Activated CD4-positive, alpha-beta T cell treated with anti-CD3 and anti-CD28 coated beads, Interleukin-2, amount 50 U/mL, for 16 hours (primary cell): ENCODE measurements at places on chromosomes 16 and 17.

DNA sequence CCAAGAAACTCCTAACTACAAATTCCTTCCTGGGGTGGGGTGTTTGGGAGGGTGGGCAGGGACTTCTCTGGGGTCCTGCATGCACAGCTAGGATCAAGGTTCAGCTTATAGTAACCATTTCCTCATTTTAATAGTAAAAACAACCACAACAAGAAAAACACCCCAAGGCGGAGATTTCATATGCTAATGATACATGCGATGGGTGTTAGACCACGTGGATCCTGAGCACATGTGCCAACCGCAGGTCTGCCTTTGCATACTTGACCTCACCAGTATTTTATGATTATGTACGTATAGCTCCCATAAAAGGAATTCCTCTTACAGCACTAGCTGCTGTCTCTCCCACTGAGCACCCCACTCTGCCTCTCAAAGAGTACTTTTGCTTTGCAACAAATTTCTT lies 1.9 kb downstream of the KRTAP4-11 start:
- DNase-seq = no peak

DNA sequence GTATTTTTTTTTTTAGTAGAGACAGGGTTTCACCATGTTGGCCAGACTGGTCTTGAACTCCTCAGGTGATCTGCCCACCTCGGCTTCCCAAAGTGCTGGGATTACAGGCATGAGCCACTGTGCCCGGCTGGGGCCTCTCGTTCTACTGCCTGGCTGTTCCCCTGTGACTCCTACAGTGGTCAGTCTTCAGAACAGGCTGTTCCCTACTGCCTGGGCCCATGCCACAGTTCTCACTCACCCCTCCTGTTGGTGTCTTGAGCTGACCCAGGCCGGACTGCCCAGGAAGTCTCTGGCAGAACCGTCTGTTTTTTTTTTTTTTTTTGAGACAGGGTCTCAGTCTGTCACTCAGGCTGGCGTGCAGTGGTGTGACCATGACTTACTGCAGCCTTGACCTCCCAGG lies 3.3 kb downstream of the CDK3 start:
- DNase-seq = no peak

DNA sequence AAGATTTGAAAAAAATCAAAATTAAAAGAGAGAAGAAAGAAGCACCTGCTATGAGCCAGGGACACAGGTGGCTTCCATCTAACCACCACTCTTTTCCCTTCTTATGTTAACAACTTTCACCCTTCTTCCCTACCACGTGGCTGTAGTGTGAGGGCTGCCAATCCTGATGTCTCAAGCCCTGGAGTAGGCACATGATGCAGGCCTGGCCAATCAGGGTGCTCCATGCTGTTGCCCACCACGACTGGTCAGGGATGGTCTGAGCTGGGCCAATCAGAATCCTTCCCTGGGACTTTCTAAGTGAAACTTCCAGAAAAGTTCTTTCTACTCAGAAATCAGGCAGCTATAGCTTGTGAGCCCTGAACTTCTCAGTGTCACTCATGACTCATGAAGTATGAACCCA lies 140.7 kb downstream of the SDK2 start:
- DNase-seq = no peak

- DNase-seq = no peak
Observed at GRCh38 chr16:84794626-84795025, 25.2 kb upstream of the CRISPLD2 start.

GRCh38 chr16:15516609-15517008 lies 82.2 kb downstream of the BMERB1 start:
- no peak for DNase-seq

DNA sequence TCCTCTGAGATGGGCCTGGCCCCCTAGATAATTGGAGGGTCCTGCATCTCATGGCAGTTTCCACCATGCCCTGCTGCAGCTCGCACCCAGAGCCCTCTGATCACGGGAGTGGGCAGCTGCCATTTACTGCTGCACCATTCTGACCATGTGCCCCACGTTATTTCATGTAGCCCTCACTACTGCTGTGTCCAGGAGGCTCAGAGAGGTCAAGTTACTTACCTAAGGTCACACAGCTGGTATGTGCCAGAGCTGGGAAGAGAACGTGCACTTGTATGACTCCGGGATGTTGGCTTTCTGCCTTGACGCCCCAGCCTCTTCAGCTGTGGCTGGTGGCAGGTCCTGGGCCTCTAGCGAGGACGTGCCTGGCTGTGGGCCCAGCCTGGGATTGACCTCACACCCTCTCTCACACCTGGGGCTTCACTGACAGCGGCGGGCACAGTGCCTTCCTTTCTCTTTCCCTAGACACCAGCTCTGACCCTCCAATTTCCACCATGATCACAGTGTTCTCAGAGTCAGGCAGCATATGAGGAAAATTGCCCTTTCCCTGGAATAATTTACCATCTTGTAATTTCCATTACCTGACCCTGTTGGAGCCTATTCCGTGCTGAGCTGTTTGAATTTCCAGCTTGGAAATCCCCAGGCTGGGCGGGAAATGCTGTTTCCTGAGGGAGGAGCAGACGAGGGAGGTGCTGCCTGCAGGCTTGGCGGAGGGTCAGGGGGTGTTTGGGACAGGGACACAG lies 18.5 kb upstream of the DOC2B start:
- DNase-seq = no peak

DNA sequence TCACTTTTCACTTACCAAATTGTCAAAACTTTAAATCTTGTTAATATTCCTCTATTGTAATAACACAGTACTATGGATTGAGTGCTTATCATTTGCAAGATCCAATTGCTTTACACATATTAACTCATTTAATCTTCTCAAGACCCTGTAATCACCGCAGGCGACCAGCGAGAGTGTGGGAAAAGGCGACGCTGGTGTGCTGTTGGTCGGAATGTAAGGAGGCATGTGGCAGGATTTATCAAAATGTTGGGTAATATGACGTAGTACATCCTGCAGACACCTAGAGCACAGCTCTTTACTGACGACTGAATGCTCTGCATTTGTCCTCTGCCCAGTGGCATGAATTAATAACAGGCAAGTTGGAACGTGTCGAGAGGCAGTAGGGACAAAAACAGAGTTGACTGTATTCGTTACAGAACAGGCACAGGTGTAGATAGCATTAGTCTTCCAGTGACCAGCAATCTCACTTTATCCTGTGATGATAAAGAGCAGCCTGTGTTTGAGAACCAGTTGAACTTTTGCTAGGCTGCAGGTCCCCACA lies 80.3 kb downstream of the TNRC6C start:
- no peak for DNase-seq

- DNase-seq = no peak
Observed at GRCh38 chr17:55384643-55385232, 36.9 kb downstream of the MMD start.
